ENCODE measurements at places on chromosomes 3 and 15.
A peak's percentile ranks its signal among the peaks of the same experiment; 100 is the strongest.

DNA sequence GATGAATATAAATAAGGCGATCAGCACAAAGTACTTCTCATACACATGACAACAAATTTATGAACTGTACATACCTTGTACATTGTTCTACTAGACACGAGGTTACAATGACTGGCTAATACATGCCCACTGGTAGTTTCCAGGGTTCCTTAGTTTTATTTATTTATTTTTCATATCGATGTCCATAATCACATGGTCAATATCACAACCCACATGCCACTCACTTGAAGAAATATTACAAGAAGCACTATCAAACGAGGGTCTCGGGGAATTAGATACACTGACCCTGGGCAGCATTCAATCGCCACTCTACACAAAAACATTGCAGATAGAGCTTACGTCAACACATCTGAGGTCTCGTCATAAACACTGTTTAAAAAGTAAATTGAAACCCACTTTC is 21.2 kb upstream of the WNT5A start:
- DNase-seq: no peak

GRCh38 chr15:41774882-41775417 is 666 bp downstream of the MAPKBP1 start:
- no peak for DNase-seq

DNA sequence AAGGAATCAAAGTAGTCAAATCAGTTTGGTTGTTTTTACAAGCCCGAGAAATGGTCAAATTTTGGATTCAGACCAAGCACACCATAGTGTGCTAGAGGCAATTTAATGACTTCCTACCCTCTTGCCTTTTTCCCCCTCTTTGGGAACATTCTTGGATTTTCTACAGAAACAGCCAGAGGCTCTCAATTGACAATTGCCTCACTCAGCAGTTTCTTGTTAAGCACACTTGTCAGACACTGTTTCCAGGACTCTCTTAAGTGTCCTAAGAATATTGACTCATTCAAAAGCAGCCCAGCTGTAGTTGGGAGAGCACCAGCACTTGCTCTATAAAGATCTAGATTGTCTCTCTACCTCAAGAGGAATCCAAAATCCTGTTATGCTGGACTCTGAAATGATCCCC is 1.5 kb upstream of the SLC35G2 start:
- DNase-seq: no peak

- DNase-seq: no peak
Observed at GRCh38 chr15:101444807-101445508, 44.5 kb downstream of the PCSK6 start.

DNA sequence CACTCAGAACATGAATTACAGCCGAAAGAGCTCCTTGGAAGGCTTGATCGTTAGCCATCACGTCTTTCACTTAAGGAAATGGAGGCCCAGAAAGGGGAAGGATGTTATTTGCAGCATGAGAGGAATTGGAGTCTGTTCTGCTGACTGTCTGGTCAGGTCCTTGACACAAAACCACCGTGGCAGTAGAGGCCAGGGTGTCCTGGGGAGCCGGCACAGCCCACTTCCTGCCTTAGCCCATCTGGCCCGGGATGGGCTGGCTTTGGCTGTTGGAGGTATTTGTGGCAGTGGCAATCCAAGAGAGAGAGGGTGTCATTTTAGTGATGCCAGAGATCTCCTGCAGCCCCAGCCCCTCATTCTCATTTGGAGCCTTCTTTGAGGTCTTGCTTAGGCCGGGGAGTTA is 37.4 kb downstream of the ST6GAL1 start:
- DNase-seq: no peak

DNA sequence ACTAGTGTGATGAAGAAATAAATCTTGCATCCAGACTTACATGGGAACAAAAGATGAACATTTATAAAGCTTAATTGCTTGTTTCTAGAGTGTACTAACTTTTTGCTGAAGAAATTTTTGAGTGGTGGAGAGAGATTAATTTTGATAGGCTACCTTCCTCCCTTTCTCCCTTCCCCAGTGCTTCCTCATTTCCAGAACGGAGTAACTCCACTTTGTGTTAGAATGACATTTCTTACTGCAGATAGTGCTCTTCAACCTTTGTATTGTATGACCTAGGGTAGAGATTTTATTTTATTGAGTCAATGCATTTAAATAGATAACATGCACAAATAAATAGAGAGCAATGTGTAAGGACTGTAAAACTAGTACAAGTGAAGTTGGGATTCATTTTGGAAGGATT is 1.9 kb downstream of the ATP1B3 start:
- DNase-seq: no peak

- DNase-seq: no peak
Observed at GRCh38 chr3:71168121-71168721, 415.3 kb downstream of the FOXP1 start.

- DNase-seq: no peak
Observed at GRCh38 chr3:190676481-190676880, 162.6 kb downstream of the IL1RAP start.

GRCh38 chr3:190444006-190444405 is 5.7 kb downstream of the TMEM207 start:
- DNase-seq: no peak

DNA sequence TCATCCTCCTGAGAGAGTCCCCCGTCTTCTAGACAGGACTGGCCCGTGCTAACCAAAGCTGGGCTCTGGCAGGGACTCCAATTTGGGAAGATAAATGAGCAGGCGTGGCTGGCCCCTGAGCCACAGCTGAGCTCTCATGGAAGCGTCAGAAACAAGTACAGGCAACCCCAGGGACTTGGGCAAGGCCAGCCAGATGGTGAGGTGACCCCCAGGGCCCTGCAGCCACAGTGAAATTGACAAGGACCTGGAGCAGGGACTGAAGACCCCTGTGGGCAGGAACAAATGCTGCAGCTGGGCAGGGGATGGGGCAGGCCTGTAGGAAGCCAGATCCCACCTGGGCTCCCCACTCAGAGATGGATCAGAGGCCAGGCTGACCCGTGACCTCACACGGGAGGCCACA is 32.8 kb upstream of the CGNL1 start:
- DNase-seq: no peak

- no peak for DNase-seq
Observed at GRCh38 chr15:78061963-78062427, 15.5 kb downstream of the TBC1D2B start.

- no peak for DNase-seq
Observed at GRCh38 chr15:100878648-100879047, 983 bp upstream of the ALDH1A3 start.

- no peak for DNase-seq
Observed at GRCh38 chr3:186102687-186103086, 6.2 kb downstream of the ETV5 start.

DNA sequence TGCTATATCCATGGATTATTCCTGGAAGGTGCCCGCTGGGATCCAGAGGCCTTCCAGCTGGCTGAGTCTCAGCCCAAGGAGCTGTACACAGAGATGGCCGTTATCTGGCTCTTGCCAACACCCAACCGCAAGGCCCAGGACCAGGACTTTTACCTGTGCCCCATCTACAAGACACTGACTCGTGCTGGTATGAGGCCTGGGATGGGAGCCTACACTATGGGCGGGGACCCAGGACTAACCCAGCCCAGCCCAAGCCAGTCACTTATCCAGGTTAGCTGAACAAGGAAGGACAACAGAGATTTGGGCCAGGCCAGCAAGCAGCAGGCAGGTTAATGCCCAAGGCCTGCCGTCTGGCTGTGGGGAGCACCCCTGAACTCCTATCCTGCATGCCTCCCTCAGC is 45.3 kb downstream of the SEMA3G start:
- no peak for DNase-seq

GRCh38 chr15:93333796-93334195 is 244.8 kb upstream of the RGMA start:
- DNase-seq: no peak

DNA sequence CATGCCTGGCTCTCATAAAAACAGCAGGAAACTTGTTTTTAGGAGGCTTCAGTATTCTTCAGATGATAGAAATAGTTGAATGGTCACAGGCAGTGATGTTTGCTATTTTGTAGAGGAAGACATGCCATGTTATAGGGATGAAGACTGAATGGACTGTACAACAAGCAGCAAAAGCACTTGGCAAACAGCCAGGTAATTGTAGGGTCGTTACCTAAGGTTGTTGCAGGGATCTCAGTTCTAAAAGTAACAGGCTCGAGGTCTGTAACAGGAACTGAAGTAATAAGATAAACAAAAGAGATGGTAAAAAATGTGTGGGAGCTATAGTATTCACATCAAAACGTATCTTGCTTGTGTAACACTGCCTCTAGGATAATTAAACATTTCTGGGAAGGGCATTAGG is 116.3 kb downstream of the TFG start:
- no peak for DNase-seq

- DNase-seq: no peak
Observed at GRCh38 chr15:66891776-66892175, 173.6 kb upstream of the SMAD3 start.

- no peak for DNase-seq
Observed at GRCh38 chr15:51580982-51581381, 41.6 kb downstream of the DMXL2 start.

DNA sequence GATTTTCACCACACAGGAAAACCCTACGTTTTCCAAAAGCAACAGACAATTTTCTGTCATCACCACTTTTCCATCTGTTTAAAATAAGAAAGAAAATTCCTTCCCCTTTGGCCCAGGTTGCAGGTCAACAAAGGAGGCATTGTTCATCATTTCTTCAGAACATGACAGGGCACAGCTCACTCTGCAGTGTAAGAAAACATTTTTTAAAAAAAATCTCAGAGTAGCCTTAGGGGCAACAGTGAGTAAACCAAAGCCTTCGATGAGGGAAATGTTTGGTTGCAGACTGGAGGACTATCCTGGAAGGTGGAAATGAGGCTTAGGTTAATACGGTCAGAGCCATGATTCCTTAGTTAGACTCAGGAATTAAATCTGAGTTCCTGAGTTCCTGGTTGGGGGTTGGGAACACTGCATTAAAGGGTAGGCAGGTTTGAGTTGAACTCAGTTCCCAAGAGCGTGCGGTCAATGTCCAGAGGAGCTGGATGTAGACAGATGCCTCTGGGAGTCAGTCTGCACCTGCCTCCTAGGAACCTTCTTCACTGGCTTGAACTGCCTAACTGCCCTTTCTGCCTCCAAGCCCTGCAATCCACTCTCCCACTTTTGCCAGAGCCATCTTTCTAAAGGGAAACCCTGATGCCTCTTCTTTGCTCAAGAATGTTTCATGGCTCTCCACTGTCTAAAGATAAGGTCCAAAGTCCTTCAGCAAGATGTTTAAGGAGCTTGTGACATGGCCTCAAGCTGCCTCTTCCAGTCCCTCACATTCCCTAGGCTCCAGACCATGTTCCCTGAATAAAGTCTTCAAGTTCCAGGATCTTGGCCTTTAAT is 3.3 kb upstream of the HES1 start:
- no peak for DNase-seq

- DNase-seq: peak; percentile 80
Observed at GRCh38 chr3:184679056-184679816, 32.6 kb downstream of the MAGEF1 start.

- DNase-seq: no peak
Observed at GRCh38 chr15:51866751-51867150, 37.3 kb downstream of the TMOD3 start.

GRCh38 chr3:109382588-109382987 is 45.2 kb upstream of the DPPA4 start:
- DNase-seq: no peak

DNA sequence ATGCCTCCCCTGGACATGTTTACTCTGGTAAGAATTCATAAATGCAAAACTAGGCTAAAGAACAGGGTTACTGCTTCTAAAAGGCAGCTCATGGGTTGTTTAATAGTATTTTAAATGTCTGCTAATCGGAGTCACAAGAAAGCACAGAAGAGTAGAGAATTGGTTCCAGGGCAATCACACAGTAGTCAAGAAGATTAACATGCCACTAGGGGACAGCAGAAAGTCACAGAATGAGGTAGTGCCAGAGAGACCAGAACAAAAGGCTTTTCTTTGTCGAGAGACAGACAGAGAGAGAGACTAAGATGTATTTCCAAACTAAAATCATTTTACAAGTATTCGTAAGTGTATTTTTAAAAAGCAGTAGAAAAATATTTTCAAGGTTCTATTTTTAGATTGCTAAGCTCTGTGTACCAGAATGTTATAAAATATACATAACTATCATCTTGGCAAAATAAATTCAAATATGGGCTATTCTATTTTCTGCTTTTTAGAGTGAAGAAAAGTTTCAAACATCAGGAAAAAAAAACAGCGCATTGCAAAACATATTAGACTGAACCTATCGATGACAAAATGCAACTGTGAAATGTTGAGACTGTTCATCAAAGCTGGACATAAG is 78.3 kb upstream of the CDIN1 start:
- no peak for DNase-seq

- DNase-seq: no peak
Observed at GRCh38 chr3:177335728-177336127, 138.4 kb upstream of the TBL1XR1 start.

DNA sequence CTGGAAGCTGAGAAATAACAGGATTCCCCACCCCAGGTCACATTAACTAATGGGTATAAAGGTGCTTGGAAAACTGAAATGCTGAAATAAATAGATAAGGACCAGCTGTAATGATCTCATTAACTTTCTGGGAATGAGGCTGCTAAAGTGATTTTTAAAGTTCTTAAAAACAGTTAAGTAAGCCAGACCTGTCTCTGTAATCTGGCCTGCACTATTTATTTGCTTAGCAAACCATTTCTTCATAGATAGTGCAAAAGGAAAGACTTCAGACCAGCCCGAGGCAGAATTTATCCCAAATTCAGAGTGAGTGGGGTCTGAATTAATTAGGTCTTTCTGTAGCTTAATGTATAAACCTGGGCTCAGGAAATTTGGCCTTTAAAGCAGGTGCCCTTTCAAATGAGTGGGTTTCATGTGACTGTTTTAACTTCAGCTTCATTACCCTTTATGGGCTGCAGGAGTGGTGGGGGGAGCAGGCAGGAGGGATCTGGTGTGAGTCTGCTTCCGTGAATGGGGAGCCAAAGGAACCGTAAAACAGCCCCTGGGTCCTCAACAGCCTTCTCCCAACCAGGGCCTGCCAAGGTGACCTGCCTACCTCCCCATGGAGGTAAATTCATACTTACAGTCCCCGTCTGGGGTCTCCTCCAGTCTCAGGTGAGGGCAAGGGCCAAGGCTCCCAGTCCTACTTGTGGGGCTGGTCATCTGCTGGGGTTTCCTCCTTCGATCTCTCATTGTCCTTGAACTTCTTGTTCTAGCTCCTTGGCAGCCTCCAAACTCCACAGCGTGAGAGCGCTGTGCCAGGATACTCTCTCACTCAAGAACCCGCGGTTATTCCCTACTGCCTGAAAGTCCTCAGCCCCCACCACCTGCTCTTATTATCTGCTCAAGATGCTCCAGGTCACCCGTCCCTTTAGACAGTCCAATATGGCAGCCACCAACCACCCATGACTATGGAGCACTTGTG is 31.2 kb downstream of the MAGEF1 start:
- peak; percentile 54 for DNase-seq

GRCh38 chr3:72900048-72900447 is 12.2 kb downstream of the GXYLT2 start:
- no peak for DNase-seq

GRCh38 chr3:178202194-178202593 is 334.0 kb upstream of the KCNMB2 start:
- no peak for DNase-seq

- DNase-seq: no peak
Observed at GRCh38 chr3:143291836-143292447, 172.4 kb downstream of the CHST2 start.

GRCh38 chr3:170985304-170985703 is 41.2 kb downstream of the SLC2A2 start:
- no peak for DNase-seq

All from left forelimb (tissue), 1 donor.